Activated naive CD4-positive, alpha-beta T cell treated with anti-CD3 and anti-CD28 coated beads for 36 hours (primary cell): ENCODE measurements at places on chromosomes 6 and 20. TPM values are rescaled to one million over a fixed set of nuclear protein-coding genes. Genes with fewer than 3 reads are reported as not detected.

Gene DDO
- not detected for total RNA-seq

DNA sequence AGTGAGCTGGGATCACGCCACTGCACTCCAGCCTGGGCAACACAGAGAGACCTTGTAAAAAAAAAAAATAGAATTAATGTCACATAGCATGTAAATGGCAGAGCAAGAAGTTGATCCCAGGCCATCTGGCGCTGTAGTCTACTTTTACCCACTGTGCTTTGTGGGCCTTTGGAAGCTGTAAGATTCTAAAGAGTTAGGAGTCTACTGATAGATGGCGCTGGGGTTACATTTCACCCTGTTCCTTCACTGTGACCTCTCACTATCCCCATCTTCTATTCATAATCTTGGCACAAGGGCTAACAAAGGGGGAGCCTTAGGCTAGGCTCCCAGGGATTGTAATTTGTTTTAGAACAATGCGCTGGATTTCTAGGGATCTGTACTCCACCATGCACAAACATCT, 24.4 kb downstream of the SIRPD start:
- no peaks in the 10 kb centered on the region for H3K27me3 ChIP-seq
- H3K4me1 ChIP-seq: peaks cover 12% of the 10 kb centered on the region
- H3K4me3 ChIP-seq: no peak overlapping the region
- no peaks in the 10 kb centered on the region for H3K36me3 ChIP-seq
- no peak overlapping the region for H3K27ac ChIP-seq
- DNase-seq: peak; percentile 22

DNA sequence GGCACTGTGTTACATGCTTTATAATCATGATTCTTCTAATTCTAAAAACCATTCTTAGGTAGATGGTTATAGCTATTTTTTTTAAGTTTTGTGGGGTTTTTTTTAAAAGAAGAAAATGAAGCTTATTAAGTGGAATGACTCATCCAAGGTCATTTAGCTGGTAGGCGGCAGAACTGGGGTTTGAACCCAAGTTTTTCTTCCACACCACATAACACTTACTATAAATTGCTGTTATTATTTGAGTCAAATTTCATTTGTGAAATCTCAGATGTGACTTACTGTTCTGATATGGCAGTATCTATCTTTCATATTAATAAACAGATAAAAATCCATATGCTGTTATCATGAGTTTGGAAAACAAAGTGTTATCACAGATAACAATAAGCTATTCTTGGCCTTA, 10.4 kb upstream of the COL10A1 start:
- no peaks in the 10 kb centered on the region for H3K27me3 ChIP-seq
- no peak overlapping the region for H3K27ac ChIP-seq
- DNase-seq: no peak
- peaks cover 5% of the 10 kb centered on the region for H3K4me1 ChIP-seq
- no peak overlapping the region for H3K4me3 ChIP-seq

DNA sequence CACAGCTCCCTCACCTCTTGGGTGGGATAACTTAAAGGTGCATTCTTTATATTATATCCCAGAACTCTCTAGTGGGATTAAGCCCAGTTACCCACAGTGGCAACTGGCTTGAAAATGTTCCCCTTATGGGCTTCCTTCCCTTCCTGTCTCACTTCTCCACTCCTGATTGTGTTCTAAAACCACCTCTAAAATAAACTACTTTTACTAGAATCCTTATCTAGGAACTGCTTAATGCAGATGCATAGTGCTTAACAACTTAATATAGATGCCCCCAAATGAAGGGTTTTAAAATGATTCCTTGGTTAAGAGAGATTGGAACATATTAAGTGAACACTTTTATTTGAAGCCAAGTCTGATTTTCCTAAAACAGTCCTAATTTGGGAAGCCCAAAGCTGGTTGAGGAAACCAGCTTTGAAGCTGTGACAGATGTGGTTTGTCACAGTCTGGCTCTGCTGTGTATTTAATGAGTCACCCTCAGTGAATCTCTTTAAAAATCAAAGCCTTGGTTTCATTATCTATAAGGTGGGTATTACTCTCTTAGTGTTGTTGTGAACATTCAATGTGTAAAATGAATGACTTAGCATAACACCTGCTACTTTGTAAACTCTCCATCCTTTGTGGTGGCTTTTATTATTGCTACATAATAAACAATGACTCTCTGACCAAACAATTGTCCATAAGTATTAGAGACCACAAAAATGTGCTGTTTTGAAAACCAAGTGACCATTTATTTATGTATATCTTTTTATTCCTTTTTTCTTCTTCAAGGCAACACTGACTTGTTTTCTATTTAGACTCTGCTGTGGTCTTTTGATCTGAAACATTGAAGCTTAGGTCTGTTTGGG, 24.4 kb downstream of the PLCB1 start:
- H3K27me3 ChIP-seq: peaks cover 9% of the 10 kb centered on the region
- DNase-seq: peak; percentile 29
- no peak overlapping the region for H3K4me3 ChIP-seq

DNA sequence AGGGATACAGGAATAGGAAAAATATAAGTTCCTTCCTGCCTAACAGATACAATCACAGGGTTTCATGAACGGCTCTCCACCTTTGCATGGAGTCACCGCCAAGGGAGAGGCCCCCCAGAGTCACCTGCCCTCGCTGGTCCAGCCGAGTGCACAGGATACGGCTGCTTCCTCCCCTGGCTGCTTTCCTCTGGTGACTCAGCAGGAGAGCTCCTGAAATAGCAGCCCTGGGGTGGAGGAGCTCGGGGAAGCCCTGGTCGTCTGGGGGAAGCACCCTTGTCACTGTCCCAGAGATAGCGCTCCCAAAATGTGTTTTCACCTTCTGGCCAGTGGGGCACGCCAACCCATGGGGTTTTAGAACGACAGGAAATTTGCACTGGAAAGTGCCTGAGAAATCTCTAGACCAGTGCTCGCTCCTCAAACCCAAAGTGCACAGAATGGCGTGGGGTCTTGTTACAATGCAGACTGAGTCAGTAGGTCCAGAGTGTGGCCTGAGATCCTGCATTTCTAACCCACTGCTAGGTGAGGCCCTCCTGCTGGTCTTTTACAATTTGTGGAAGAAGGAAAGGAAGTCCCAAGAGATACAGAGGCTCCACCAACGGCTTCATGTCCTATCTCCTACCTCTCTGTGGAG, 35.9 kb upstream of the FAM50B start:
- no peaks in the 10 kb centered on the region for H3K27me3 ChIP-seq
- peak; percentile 60 for DNase-seq
- no peak overlapping the region for H3K27ac ChIP-seq
- no peaks in the 10 kb centered on the region for H3K4me1 ChIP-seq
- no peaks in the 10 kb centered on the region for H3K36me3 ChIP-seq

DNA sequence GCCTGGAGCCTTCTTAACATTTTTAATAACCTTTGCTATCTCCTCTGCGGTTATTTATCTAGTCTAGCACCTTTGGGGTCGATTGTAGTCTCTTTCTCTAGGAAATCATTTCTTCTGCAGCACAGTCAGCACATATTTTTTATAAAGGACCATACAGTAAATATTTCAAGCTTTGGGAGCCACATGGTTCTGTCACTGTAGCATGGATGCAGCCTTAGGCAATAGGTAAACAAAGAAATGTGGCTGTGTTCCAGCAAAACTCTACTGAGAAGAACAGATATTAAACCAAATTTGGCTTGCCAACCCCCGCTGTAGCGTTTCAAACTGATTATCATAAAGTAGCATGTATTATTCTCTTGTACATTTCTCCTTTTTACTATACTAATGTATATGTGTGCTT, 95.7 kb downstream of the SLC23A2 start:
- H3K27me3 ChIP-seq: no peaks in the 10 kb centered on the region
- no peaks in the 10 kb centered on the region for H3K4me1 ChIP-seq
- DNase-seq: no peak
- H3K36me3 ChIP-seq: peaks cover 21% of the 10 kb centered on the region

DNA sequence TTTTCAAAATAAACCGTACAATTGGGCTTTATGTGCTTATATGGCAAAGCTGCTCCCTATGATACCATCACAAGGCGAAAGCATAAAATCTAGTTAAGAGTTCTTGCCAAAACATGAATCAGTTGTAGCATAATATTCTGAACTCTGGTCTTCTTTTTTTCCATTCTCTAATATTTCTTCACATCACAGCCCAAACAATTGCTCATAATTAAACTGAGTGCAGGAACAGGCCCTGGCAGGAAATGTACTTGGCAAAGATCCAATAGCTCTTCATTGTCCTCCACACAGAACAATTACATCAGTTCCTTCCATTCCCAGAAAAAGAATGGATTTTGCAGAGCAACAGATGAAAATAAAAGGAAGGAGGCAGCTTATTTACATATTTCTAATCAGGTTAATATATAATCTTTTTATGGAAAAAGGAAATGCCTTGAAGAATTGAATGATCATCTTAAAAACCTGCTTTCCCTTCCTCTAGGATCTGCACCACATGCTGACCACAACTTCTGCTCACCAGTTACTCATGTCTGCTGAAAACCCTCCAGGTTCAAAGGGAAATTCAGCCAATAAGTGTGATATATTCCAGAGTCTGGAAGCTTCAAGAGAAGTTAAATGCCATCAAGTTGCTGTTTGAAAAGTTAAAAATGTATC, 123.3 kb upstream of the COL21A1 start:
- no peaks in the 10 kb centered on the region for H3K36me3 ChIP-seq
- H3K27me3 ChIP-seq: peaks cover 4% of the 10 kb centered on the region
- H3K4me1 ChIP-seq: peaks cover 9% of the 10 kb centered on the region
- H3K4me3 ChIP-seq: no peak overlapping the region

- no peak overlapping the region for H3K27ac ChIP-seq
- H3K4me3 ChIP-seq: no peak overlapping the region
- no peak for DNase-seq
- H3K36me3 ChIP-seq: no peaks in the 10 kb centered on the region
- no peaks in the 10 kb centered on the region for H3K27me3 ChIP-seq
Measured at GRCh38 chr6:121428872-121429756, 6.3 kb upstream of the GJA1 start.

- H3K27ac ChIP-seq: no peak overlapping the region
- H3K36me3 ChIP-seq: peaks cover 12% of the 10 kb centered on the region
- H3K27me3 ChIP-seq: no peaks in the 10 kb centered on the region
- DNase-seq: no peak
- no peak overlapping the region for H3K4me3 ChIP-seq
Measured at GRCh38 chr6:158021376-158021775, 39.7 kb downstream of the SYNJ2 start.
